Trophoblast cell (in vitro differentiated cells and primary cell): ENCODE measurements at places on chromosomes 4 and X.

DNA sequence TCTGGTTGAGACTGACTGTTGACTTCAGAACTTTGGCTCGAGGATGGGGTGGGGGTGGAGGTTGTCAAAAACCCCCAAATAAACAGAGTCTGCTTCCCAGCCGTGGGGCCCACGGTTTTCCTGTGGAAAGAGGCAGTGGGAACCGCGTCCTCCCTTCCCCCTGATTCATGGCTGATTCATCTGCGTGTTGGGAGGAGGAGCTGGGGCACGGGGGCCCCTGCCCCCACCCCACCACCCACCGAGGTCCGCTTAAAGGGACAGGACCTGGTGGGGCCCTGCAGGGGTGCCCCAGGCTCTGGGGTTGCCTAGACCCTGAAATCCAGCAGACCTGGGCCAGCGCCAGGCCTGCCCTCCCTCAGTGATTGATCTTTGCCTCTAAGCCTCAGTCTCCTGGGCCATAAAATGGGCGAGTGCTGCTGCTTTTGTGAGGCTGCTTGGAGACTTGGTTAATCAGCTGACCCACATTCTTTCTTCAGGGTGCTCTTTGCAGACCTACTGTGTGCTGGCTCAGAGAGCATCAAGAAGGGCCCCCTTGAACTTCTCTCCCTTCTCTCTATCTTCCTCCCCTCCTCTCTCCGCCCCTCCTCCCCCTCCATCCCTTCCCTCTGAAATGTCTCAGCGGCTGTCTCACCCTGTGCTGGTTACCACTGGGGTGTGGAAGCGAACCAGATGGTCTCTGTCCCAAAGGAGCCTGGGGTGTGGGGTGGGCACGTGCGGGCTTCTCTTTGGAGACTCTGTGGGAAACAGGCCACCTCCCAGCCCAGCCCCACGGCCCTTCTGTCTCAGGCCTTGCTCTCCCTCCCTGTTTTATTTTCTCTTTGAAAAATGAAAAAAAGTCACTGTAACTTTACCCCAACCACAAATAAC, 9.1 kb downstream of the HTRA3 start:
- no peak for DNase-seq

DNA sequence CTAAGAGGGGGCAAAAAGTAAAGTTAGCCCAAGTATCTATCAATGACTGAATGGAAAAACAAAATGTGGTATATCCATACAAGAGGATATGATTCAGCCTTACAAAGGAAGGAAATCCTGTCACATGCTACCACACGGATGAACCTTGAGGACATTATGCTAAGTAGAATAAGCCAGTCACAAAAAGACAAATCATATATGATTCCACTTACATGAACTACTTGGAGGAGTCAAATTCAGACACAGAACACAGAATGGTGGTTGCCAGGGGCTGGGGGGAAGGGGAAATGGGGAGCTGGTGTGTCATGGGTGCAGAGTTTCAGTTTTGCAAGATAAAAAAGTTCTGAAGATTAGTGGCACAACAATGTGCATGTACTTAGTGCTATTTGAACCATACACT, 101.8 kb downstream of the SH3KBP1 start:
- DNase-seq: no peak

GRCh38 chr4:41525129-41525528, 12.8 kb upstream of the LIMCH1 start:
- peak; percentile 87 for DNase-seq

GRCh38 chr4:173264245-173264644, 69.9 kb downstream of the HMGB2 start:
- no peak for DNase-seq

GRCh38 chr4:142419712-142420111, 426.4 kb downstream of the INPP4B start:
- DNase-seq: no peak

DNA sequence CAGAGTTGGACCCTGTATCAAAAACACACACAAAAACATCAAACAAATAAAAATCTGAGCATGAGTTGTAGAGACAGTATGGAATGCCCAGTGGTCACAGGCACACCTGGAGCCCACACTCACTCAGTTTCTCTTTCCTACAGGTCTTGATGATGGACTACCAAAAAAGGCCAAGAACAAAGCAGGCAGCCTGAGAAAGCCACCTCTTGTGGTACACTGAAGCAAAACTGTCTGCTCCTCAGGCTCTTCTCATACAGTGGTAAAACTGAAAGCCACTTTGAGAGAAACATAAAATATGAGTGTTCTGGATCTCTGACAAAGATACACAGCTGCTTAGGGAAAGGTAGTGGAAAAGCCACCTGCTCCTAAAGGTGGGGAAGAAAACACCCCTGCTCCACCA, 1206.9 kb downstream of the FSTL5 start:
- no peak for DNase-seq

- DNase-seq: no peak
Measured at GRCh38 chrX:56784666-56785065, 55.6 kb downstream of the NBDY start.

DNA sequence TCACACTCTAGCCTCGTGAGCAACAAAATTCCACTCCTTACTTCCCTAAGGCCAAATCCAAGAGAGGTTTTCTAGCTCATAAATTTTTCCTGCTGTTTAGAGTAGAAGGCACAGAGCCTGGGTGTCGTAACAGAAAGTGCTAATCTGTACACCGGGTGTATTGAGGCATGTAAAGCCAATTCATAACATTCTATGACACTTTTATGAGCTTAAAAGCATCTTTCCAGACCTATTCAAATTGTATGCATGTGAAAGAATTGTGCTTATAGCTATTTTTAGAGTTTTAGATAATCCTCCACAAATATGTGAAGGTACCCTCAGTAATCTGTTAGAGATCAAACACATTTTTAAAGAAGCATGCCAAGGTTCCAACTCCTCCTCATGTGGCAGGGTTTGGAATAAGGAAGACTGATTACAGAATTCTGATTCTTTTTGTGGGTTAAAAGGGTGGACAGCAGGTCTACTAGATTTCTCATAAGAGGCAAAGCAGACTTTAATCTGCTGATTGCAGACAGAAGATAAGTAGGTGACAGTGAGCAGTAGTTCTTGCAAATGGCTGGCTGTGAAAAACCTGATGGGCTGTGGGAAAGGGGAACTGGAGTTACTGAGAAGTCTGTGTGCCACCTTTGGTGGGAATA, 25.5 kb upstream of the LRCH2 start:
- DNase-seq: peak; percentile 34

DNA sequence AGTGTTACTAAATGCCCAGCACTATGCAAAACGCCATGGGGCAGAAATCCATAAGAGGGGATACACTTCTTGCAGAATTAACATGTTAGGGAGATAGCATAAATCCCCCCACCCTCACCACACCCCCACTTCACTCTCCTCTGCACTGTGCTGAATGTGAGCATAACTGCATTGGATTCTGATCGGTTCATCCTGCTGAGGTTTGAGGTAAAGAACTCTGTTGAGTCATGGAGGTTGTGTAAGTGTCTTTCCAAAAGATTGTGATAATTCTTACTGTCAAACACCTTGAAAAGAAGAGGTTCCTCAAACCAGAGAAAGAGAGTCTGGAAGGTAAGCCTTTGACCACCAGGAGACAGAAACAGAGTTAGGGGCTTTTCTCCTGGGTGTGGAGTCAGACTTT, 43.6 kb downstream of the RBM47 start:
- DNase-seq: peak; percentile 60

DNA sequence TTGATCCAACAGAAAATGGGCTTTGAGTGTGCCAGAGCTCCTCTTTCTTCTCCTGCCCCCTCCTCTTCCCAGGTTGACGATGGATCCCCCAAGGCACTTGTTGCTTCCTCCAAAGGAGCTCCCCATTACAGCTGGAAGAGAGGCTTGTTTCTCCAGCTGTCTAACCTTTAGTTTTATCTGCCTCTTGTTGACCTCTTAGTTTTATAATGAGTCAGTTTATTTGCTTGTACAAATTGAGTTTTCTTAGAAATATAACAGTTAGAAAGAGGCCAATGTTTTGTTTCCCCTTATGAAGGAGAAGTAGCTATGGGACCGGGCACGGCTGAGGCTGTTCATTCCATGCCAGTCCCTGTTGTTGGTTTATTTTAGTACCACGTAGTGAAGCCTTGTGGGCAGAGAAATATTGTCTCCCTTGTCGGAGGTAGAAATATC, 158.2 kb downstream of the SPRY1 start:
- no peak for DNase-seq

DNA sequence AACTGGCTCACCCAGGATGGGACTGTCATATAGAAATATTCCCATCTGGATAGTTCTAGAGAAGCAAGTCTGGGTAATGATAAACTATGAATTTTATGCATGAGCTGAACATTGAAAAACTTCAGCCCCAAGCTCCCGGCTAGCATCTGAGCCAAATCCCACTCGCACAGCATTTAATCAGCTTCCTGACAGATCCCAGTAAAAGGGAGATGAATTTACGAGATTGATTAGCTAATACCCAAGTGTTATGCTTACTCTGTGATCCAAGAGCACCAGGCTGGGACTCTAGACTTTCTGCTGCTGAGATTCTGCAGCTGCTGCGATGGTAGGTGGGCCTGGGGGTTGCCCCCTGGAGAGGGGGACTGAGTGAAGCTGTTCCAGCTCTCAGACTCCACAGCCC, 28.0 kb downstream of the FRMPD3 start:
- no peak for DNase-seq

GRCh38 chrX:53990171-53990570, 54.1 kb downstream of the PHF8 start:
- DNase-seq: no peak

- DNase-seq: no peak
Measured at GRCh38 chrX:78326401-78326800, 1.0 kb downstream of the CYSLTR1 start.
